Caudate nucleus (tissue), 63 donors: ENCODE measurements at places on chromosomes 1 and 21.

DNA sequence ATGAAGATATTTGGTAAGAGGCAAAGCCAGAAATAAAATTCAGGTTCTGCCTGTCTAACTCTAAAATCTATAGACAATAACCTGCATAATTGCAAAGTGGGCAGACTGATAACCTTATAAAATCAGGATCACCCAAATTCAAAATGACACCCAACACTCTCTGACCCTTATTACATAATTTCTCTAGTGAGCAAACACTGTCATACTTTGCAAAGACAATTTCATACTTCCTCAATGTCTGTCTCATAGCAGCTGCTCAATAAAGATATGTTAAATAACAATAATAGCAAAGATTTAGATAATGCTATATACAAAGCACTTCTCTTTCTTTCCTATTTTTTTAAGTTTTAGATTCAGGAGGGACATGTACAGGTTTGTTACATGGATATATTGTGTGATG lies 118.5 kb downstream of the UCHL5 start:
- DNase-seq = no peak

DNA sequence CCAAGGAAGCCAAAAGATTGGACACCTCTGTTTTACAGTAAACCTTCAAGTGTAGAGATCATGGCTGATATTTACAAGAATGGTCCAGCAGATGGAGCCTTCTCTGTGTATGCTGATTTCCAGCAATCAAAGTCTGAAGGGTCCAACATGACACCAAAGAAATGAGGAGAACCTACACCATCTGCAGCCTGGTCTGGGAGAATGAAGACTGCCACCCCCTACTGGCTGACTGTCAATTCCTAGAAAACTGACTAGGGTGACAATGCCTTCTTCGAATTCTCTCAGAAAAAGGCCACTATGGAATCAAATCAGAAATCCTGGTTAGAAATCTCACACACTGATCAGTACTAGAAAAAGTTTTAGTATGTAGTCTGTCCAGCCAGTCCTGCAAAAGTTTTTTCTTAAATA lies 83.3 kb downstream of the CDC42BPA start:
- no peak for DNase-seq

- no peak for DNase-seq
Observed at GRCh38 chr1:241715956-241716355, 63.9 kb downstream of the WDR64 start.

DNA sequence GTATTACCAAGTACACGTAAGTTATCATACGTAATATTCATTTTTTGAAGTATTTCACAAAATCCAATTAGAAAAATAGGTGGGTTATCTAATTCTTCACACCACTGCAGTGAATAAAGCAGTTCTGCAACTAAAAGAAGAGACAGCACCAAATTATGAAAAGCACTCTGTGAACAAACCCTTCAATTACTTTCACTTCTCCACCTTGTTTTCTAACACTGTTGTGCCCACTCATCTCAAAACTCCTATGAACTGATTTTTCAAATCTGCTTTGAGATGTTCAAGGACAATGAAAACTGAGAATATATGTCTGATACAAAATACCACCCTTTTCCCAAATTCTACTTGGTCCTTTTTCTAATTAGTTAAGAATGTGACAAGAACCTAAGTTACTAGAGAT lies 39.4 kb downstream of the LTN1 start:
- DNase-seq = no peak

DNA sequence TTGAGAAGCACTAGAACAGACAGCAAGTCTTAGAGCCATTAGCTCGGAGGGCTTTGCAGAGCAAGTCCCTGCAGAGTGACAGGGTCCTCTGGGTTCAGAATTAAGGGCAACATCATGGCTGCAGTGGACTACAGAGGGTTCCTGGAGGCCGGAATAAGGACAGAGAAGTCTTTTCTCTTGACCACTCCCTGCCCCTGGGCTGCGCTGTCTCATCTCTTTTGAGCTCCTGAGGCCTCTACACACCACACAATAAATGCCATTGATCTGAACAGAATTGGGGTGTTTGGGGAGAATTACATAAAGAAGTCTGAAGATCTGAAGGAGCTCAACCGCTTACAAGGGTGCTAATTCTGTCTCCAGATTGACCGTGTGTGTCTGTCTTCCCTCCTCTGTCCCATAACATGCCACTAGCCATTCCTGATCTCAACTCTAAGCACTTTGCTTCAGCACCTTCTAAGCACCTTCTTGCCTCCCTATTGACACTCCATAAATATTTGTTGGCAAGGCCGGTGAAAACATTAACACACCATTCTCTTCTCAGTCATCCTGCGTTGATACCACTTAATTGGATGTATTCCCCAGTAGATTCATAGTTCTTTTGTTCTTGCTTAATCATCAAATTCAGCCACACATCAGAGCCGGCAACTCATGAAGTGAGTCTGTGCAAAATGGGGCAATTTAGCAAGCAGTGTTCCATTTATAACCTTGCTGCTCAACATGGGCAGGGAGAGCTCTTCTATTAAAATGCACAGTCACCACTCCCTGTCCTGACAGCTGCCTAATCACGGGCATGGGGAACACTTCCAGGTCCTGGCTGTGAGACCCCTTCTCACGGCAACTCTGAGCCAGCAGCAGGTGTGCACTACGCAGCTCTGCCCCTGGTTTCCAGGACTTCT lies 49.7 kb downstream of the NMNAT2 start:
- DNase-seq = no peak

DNA sequence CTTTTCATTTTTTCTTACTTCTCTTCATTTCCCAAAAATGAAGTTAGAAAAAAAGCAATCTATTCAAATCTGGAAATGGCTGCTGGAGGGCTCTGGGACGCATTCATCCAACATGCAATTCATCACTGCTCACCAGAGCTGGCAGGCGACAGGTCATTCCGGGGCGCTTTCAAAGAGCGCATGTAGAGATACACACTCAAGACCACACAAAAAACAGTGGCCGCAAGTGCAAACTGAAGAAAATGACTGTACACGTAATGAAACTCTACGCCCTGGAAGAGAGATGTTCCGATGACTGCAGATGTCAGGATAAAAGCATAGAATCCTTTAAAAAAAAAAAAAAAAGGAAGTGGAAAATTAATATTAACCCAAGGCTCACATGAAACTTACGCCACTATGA lies 15.5 kb downstream of the LBR start:
- DNase-seq = no peak
